ENCODE measurements at places on chromosomes 3 and 15. TPM values are rescaled to one million over a fixed set of nuclear protein-coding genes. Genes with fewer than 3 reads are reported as not detected.

Gene ARHGEF26
- total RNA-seq, result 13.4 TPM

Gene WNT5A
- 3.3 TPM for total RNA-seq

Gene IGSF11
- total RNA-seq, result 4.1 TPM

Gene PSTPIP1
- 0.77 TPM for total RNA-seq

Gene NUTM1
- 0.19 TPM for total RNA-seq

Gene HDC
- not detected for total RNA-seq

Gene CHRD
- total RNA-seq, result 6.8 TPM

Gene ARPIN
- total RNA-seq, result 5.9 TPM

Gene PLCB2
- total RNA-seq, result 0.56 TPM

Gene ROBO2
- 12.3 TPM for total RNA-seq

Gene KNG1
- not detected for total RNA-seq

Gene FAM81A
- 0.41 TPM for total RNA-seq

Gene ADCY5
- total RNA-seq, result 1.0 TPM

Gene GPR62
- total RNA-seq, result 0.21 TPM

Gene TRIP4
- total RNA-seq, result 17.3 TPM

Gene DCUN1D1
- 63.6 TPM for total RNA-seq

Gene TMEM158
- total RNA-seq, result 5.5 TPM

Gene GABRB3
- 8.8 TPM for total RNA-seq

Gene INKA1
- 0.84 TPM for total RNA-seq

Gene CKMT1A
- 1.7 TPM for total RNA-seq

Gene TF
- 0.77 TPM for total RNA-seq

Gene SRGAP3
- 35.7 TPM for total RNA-seq

Gene TMC3
- total RNA-seq, result 0.13 TPM

Gene ANKRD63
- total RNA-seq, result not detected

Gene IL17RD
- 33.6 TPM for total RNA-seq

Gene ONECUT1
- 1.5 TPM for total RNA-seq

Gene ZNF660
- 14.7 TPM for total RNA-seq

Gene HYAL1
- 3.0 TPM for total RNA-seq

Gene PCOLCE2
- total RNA-seq, result 32.5 TPM

Gene CNTN4
- total RNA-seq, result 5.1 TPM

Gene KCNH8
- 2.3 TPM for total RNA-seq

Gene MORC1
- total RNA-seq, result not detected

Gene PLD1
- 0.21 TPM for total RNA-seq

Gene ASB14
- total RNA-seq, result not detected

Gene NCKIPSD
- total RNA-seq, result 32.8 TPM

Gene MEF2A
- total RNA-seq, result 32.1 TPM

Gene PPP2R3A
- 24.1 TPM for total RNA-seq

Gene PRSS50
- 1.9 TPM for total RNA-seq

Gene DAZL
- total RNA-seq, result 3.2 TPM

Gene NR2F2
- total RNA-seq, result 24.6 TPM

Gene IFT122
- total RNA-seq, result 31.8 TPM

Gene PIGZ
- total RNA-seq, result not detected

Gene GRM2
- 1.9 TPM for total RNA-seq

Gene BFSP2
- not detected for total RNA-seq

Gene LXN
- total RNA-seq, result 20.7 TPM

Measured in neural progenitor cell (in vitro differentiated cells).